NT2/D1 (cell line): ENCODE measurements at places on chromosomes 6 and 20.

DNA sequence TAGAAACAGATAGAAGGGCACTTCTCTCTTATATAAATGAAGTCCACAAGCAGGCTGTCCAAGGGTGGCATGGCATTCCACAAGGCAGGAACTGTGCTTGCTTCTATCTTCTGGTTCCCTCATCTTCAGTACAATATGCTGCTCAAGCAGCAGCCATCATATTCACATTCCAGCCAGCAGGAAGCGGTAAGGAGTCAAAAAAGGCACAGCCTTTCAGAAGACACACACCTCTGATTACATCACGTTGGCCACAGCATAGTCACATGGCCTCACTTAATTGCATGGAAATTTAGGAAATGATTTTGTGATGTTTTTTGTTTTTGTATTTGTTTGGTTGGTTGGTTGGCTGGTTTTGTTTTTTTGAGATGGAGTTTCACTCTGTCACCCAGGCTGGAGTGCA, 19.0 kb downstream of the REM1 start:
- DNase-seq, result no peak

- no peak for DNase-seq
Observed at GRCh38 chr20:1887321-1887720, 7.9 kb upstream of the SIRPA start.

DNA sequence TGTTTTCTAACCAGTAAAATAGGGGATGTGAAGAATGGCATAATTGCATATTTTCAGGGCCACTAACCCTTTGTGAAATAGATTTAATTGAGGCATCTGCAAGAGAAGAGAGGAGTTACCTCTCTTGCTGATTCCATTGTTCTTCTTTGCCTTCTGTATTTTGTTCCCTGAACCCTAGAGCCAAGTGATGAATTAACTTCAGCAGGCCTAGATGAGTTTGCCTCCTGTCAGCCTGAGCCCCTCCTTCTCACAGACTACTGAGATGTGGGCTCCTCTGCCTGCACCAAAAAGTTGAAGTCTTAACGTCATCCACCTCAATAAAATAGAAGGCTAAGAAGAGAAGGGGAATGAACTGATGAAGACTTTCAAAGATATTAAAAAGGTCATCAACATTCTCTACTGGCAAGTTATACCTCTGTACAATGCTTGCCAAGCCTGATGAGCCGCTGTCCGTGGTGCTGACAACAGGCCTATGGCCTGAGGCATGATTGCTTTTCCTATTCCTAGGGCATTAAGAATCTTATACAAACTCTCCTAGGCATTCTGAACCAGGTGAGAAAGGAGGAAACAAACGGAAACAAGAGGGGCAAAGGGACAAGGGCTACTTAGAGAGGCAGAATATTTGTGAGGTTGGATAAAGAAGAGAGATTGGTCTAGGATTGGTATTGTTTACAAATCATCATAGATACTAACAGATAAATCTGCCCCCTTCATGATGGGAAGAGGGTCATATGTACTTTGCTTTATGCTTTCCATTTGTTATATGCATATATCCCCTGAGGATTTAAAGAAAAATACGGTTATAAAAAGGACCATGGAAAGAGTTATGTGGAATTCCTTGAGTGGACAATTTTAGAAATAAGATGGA, 46.8 kb downstream of the CD24 start:
- DNase-seq, result peak; percentile 20

GRCh38 chr6:11766043-11766442, 12.6 kb downstream of the ADTRP start:
- DNase-seq, result no peak

DNA sequence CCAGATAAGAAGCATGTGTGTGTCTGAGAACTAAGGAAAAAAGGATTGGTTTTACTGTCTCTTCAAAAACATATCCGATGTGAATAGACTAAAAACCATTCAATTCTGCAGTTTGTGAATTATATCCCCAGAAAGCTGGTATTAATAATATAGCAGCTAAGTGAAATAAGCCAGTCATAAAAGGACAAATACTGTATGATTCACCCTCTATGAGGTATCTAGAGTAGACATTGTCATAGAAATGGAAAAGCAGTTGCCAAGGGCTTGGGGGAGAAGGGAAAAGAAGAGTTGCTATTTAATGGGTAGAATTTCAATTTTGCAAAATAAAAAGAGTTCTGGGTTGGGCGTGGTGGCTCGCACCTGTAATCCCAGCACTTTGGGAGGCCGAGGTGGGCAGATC, 137.5 kb downstream of the ATXN1 start:
- DNase-seq, result no peak

GRCh38 chr6:158388727-158389126, 76.5 kb downstream of the TULP4 start:
- DNase-seq, result no peak

- no peak for DNase-seq
Observed at GRCh38 chr6:49579649-49580048, 29.2 kb downstream of the C6orf141 start.

- DNase-seq, result no peak
Observed at GRCh38 chr20:12016291-12016690, 98.6 kb downstream of the BTBD3 start.

- DNase-seq, result no peak
Observed at GRCh38 chr6:30007132-30007764, 53.8 kb upstream of the POLR1H start.
